Right renal cortex interstitium (tissue), 3 donors: ENCODE measurements at places on chromosomes 5 and 9.
A peak's percentile ranks its signal among the peaks of the same experiment; 100 is the strongest.

DNA sequence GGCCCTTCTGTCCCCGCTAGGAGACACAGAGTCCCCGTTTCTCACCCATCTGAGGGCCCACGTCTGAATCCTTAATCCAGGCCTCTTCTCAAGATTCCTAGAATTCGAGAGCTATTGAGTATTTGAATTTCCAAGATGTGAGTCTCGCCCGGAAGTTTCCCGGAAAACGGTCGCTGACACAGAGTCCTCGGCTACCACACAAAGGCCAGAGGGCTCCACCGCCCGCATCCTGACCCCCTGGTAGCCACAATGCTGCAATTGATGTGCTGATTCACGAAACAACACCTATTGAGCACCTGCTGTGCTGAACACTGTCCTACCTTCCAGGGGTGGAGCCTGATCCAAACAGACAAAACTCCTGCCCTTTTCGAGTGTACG, 670 bp upstream of the FBP1 start:
- DNase-seq, result no peak

- no peak for DNase-seq
These were observed 6.9 kb downstream of the FAM163B start for GRCh38 chr9:133602277-133602676.

GRCh38 chr5:131316026-131316425, 52.2 kb downstream of the CDC42SE2 start:
- DNase-seq, result no peak

DNA sequence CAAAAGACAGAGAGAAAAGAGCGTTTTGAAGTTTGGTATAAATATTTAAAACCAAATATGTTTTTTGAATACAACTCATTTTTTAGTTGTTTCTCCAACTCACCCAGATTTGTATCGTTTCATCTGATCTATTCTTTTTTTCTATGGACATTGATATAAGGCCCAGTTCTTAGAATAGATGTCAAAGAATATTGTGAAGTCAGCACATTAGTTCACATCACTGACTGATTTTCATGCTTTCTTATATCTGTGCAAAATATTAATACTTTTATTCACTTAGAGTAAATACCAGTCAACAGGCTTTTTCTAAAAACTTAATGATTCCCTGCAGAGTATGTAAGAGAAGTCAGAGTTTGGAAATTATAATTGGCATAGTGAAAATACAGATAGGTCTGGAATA, 254.4 kb upstream of the PTPRD start:
- DNase-seq, result no peak

- DNase-seq, result no peak
These were observed 51.2 kb downstream of the TARS1 start for GRCh38 chr5:33491941-33492340.

DNA sequence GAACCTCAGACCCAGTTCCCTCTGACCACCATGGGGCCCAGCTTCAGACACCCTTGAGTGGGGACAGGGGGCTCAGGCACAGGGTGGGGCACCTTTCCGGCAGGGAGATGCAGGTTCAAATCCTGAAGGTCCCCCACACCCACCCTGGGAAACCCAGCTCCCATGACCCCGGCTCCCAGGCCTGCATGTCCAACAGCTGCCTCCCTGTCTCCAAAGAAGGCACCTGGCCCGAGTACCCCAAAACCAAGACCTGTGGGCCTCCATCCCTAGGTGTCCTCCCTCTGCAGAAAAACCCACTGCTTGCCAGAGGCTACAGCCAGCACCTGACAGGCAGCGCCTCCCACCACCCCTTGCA, 38.5 kb downstream of the VAV2 start:
- DNase-seq, result no peak

- DNase-seq, result no peak
These were observed 611.5 kb downstream of the ZNF608 start for GRCh38 chr5:124134941-124135340.

DNA sequence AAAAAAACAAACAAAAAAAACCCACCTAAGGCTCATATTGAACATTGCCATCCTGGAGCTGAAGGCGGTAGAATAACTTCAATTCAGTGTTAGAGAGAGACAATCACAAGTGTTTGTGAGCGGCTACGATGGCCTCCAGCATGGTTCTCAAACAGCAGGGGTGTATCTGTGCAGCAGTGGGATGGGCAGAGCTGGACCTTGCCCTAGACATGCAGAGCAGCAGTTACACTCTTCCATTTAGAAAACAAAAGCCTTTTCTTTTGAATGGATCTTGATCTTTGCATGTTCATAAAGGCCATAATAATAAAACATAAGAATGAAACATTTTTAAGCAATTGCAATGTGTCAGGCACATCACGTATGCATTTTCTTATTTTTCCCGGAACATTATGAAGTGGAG, 50.3 kb downstream of the ARHGAP26 start:
- DNase-seq, result no peak

GRCh38 chr9:35464141-35465025, 25.5 kb upstream of the RUSC2 start:
- no peak for DNase-seq

DNA sequence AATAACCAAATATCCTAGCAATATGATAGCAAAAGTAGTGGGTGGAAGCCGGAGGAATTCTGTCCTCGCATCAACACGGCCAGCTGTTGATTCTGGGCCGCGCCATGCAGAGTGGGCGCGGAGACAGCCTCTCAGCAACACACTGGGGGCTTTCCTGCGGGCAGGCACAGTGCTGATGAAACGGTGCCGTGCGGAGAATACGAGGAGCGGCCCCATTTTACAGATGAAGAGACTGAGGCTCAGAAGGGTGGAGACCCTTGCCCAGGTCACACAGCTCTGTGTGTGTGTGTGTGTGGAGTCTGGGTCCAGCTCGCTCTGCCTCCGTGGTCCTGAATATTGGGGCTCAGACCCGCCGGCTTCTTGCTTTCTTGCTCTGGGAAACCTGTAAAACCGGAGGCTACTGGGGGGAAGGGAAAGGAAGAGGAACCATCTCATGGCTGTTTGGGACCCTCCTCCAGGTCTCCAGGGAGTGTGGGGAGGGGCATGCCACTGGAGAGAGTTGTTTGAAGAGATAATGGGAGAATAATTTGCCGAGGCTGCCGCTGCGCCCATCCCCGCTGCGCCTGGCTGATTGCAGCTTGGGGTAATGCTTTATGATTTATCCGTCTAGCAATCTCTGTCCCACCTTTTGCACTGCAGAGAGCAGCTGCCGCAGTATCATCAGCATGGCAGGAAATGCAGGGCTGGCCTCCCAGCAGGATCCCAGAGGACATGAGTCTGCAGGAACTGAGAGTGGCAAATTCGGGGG, 36.6 kb downstream of the NCS1 start:
- no peak for DNase-seq

DNA sequence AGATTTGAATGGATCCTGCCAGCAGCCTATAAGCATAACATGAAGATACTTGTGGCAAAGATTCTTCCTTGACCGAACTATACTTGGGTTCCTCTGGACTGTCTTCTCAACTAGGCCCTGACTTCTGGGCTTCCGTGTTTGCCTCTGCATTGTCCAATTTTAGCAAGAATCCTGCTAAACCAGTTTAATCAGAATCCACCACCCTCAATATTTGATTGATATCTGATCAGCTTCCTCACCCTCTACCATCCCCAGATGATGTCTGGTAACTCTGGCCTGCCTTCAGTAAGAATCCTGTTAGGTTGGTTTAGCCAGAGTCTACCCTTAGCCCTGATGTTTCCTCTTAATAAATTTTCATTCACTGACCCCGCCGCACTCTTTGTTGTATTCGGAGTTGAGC, 54.4 kb upstream of the GALNT10 start:
- no peak for DNase-seq

DNA sequence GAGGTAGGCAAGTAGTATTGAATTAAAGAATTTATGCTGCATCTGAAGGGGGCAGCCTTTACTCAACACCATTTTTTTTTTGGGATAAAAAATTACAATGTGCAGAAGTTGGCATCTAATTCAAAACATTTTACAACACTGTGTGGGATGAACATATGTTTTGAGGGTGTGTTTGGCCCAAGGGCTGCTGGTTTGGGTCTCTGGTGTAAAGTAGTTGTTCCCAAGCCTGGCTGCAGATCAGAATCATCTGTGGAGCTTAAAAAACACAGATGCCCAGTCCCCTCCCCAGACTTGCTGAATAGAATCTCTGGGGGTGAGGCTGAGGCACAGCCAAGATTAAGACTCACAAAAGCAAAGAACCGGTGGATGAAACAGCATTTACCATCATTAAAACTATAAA, 33.0 kb upstream of the PDZD2 start:
- no peak for DNase-seq

DNA sequence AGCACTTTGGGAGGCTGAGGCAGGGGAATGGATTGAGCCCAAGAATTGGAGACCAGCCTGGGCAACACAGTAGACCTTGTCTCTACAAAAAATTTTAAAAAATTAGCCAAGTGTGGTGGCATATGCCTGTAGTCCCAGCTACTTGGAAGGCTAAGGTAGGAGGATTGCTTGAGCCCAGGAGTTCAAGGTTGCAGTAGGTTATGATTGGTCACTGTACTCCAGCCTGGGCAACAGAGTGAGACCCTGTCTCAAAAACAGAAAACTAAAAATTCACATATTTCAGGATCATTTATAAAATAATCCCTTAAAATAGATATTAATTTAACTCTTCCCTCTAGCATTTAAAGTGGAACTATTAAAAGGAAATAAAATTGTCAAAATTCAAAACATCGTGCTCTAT, 3.4 kb downstream of the FCHO2 start:
- no peak for DNase-seq

DNA sequence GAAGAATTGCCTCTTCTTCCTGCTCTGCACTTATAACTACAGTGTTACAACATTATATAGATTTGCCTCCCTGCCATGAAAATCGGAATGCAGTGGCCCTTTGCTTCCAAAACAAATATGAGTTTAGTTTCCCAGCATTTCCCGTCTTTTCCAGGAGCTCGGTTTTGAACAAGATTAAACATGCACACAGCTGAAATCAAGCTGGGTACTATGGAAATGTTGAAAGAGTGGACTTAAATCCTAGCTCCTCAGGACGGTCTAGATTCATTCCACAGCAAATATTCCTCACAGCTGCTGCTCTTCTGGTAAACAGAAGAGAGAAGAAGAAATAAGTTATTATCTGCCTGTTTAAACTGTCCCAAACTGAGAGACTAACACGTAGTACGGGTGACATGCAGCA, 161.4 kb downstream of the PIK3R1 start:
- no peak for DNase-seq

DNA sequence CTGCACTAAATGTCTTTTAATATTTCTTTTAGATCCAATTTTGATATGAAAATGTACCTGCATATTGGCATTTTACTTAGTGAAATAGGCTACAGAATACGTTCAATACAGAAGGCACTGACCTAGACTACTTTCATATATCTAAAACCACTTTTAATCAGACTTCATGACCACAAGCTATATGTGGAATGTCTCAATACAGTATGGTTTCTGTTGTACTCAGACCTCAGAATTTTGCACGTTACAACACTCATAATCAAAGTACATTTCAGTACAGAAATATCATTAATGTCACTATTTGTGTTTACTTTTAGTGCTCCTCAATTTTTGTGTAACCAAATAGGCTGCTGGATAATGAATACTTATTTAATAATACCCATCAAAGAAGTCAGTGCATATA, 74.8 kb downstream of the MEF2C start:
- DNase-seq, result no peak

DNA sequence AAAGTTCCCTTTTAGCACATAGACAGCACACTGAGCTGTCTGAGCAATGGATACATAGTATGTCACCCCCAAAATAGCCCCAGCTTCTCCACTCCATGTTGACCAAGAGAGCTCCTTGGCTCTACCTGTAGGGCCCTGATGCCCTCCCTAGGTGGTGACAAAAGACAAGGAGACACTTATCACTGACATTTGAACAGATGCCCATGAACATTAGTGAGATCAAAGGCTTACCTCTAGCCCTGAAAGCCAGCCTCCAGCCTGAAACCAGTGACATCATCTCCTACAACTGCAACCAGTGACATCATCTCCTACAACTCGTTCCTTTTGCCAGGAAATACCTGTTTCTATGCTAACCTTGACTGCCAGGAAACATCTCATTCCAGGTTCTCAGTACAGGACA, 122.7 kb downstream of the FSTL4 start:
- DNase-seq, result no peak

DNA sequence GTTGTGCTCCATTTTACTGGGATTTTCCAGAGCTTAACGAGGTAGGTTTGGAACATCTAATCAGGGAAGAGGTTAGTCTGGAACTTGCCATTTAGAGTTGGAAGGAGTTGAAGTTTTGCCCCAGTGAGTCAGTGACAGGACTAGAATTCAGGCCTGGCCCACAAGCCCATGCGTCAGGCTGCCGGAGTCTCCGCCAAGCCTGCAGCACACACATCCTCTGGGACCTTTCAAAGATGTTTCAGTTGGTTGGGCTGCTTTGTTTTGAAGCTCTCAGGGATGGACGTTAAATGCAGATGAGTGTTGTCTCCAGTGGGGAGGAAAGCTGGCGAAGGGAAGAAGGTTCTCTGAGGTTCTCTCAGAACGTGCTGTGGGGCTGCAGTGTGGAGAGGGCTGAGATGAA, 147.0 kb downstream of the PSAT1 start:
- DNase-seq, result no peak

GRCh38 chr5:119079318-119079921, 8.5 kb downstream of the DMXL1 start:
- DNase-seq, result no peak

- peak; percentile 90 for DNase-seq
These were observed 36.1 kb upstream of the OSMR start for GRCh38 chr5:38809388-38810359.

DNA sequence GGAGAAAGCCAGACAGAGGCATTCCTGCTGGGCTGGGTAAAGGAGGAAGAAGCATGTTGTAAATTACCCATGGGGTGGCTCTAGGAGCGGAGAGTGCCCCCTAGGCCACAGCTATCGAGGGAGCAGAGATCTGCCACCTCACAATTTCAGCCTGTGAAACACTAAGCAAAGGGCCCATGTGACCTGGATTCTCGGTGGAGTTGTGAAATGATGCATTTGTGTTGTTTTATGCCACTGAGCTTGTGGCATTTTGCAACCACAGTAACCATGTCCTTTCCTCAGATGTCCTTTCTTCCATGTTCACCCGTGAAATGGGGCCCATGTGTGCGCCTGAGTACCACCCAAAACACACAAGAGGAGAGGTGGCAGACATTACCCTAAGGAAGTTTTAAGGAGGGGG, 159.3 kb downstream of the SYK start:
- no peak for DNase-seq

GRCh38 chr9:70641631-70642030, 227.2 kb upstream of the KLF9 start:
- DNase-seq, result no peak
